ENCODE measurements at places on chromosomes 4 and X. TPM values are rescaled to one million over a fixed set of nuclear protein-coding genes. Genes with fewer than 3 reads are reported as not detected.
A peak's percentile ranks its signal among the peaks of the same experiment; 100 is the strongest.

- DNase-seq: no peak
Measured at GRCh38 chr4:56828784-56829535, 7.5 kb upstream of the SPINK2 start.

The ADGRG4 gene
- not detected for polyA plus RNA-seq

- DNase-seq: no peak
Measured at GRCh38 chr4:17010426-17011087, 112.1 kb upstream of the LDB2 start.

The AFF2 gene
- polyA plus RNA-seq: not detected

The CFI gene
- polyA plus RNA-seq: 1.2 TPM

- DNase-seq: no peak
Measured at GRCh38 chrX:149987613-149988012, 49.3 kb upstream of the EOLA2 start.

DNA sequence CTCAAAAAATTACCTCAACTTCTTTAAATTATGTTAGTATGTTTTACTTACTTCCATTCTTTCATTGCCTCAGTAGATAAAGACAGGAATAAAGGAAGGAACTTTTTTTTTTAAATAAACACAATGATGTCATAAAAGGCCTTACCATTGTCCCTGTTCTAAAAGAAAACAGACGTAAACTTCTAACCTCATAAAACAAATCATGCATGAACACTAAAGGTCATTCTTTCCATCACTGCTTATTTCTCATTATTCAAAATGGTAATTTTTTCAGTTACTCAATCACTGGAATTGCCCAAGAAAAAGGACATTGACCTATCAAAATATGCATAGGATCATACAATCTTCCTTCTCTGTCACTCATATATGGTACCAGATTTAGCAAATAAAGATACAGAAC, 32.2 kb upstream of the ARMCX2 start:
- no peak for DNase-seq

DNA sequence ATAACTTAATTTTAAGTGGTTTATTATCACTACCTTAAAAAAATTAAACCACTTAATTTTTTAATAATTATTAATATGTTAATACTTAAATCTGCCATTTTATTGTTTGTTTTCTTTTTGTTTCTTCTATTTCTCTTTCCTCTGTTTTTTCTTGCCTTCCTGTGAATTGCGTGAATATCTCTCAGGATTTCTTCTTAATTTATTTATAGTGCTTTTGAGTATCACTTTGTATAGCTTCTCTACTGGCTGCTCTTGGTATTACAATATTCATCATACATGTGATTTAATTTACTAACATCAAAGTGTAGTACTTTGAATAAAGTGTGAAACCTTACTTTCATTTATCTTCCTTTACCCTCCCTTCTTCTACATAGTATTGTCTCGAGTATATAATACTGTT, 349.5 kb upstream of the CPXCR1 start:
- no peak for DNase-seq

GRCh38 chrX:17520016-17520615, 145.1 kb downstream of the NHS start:
- no peak for DNase-seq

- no peak for DNase-seq
Measured at GRCh38 chr4:119690871-119691270, 62.3 kb upstream of the PDE5A start.

The LPAR4 gene
- polyA plus RNA-seq: not detected

DNA sequence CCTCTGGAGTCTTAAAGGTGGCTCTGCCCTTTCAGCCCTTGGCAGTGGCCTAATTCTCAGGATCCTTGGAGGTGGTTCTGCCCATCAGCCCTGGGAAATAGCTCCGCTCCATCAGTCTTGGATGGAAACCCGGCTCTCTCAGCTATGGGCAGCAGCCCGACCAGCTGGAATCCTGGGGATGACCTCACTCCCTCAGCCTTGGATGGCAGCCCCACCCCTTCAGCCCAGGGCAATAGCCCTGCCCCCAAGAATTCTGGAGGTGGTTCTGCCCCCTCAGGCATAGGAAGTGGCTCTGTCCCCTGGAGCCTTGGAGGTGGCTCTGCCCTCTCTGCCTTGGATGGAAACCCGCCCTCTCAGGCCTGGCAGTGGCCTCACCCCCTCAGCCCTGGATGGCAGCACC, 127.7 kb downstream of the RBMX2 start:
- no peak for DNase-seq

DNA sequence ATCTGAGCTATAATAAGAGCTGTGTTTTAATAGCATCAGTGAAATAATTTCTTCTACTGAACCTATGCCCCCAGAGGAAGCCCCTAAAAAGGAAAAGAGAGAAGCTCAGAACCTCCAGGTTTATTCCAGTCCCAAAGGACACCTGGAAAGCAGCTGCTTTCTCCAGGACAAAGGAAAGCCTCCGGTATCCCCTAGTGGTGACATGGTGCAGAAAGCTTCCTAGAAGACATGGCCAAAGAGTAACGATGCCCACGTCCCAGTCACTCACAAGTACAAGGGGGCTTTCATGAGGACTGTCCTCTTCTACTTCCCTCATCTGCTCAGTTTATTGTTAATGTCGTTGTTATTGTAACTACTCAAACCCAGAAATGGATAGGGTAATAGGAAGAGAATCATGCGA, 343.9 kb downstream of the UNC5C start:
- DNase-seq: no peak

DNA sequence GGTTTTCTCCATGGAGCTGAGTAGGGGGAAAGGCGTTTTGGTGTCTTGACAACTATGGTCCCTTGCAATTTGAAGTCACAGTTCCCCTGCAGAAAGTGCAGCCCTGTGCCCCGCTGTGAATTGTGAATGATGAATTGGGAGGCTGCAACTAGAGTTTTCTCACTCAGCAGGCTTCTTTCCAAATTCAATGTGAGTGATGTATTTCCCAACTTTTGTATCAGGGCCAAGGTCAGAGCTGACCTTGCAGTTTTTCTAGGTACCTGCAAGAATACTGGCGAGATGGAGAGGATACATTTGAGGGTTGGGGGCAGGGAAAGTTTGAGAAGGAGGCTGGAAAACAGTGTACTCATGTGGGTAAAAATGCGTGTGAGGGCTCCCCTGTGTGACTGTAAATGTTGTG, 11.7 kb downstream of the PHEX start:
- DNase-seq: no peak

DNA sequence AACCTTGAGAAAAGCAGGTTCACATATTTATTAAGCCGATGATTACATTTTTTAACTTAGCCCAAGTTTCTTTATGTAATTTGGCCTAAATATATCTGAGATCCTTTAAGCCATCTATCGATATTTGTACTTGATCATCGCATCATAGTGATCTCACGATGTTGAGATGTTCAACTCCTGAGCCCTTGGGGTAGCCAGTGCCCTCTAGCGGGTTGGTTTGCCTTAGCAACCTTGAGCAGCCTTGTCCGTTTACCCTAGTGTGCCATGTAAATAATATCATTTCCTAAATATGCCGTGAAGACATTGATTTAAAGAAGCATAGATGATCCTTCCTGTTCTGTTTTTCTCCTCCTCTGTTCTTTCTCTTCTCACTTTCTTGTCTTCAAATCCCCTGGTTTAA, 432.2 kb downstream of the RPA4 start:
- no peak for DNase-seq

The TNIP2 gene
- 51.7 TPM for polyA plus RNA-seq

DNA sequence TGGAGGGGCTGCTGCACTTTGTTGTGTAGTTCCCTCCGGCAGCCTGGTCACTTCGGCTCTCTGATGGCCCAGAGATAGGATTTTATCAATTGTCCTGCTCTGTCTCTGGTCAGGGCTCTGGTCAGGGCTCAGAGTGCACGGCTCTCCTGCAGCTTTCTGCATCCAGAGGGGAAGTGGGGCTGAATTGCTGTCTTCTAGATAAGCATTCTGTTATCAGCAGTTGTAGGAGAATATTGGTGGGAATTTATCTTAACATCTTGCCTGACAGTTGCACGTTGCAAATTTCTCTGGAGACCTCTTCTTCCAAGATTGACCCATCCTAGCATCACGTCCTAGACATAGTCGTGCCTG, 62.8 kb downstream of the FAM193A start:
- no peak for DNase-seq

The CCNB3 gene
- polyA plus RNA-seq: not detected

GRCh38 chrX:25531096-25531495, 515.3 kb upstream of the ARX start:
- DNase-seq: no peak

The HS3ST1 gene
- polyA plus RNA-seq: 3.7 TPM

DNA sequence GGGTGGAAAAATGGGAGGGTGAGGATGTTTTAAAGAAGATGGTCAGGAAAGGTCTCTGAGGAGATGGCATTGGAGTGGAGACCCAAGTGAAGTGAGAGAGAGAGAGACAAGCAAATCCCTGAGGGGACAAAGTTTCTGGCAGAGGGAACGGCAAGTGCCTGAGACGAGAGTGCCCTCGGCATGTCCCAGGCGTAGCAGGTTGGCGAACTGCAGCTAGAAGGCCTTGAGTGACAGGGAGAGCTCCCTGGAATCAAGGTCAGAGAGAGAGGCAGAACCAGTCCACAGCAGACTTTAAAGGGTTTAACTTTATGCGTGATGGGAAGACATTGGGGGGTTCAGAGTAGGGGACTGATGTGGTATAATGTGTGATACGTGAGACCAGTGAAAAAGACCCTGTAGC, 150.2 kb upstream of the HAND2 start:
- no peak for DNase-seq

The MYOZ2 gene
- 0.69 TPM for polyA plus RNA-seq

- no peak for DNase-seq
Measured at GRCh38 chr4:138927072-138927471, 88.5 kb upstream of the NOCT start.

The IL3RA gene
- 13.4 TPM for polyA plus RNA-seq

GRCh38 chrX:9362363-9362928, 102.4 kb upstream of the TBL1X start:
- DNase-seq: no peak

GRCh38 chr4:46844325-46844917, 64.6 kb downstream of the COX7B2 start:
- DNase-seq: no peak

- no peak for DNase-seq
Measured at GRCh38 chr4:11165052-11165451, 263.6 kb downstream of the HS3ST1 start.

The UGT2B11 gene
- polyA plus RNA-seq: not detected

The RS1 gene
- not detected for polyA plus RNA-seq

DNA sequence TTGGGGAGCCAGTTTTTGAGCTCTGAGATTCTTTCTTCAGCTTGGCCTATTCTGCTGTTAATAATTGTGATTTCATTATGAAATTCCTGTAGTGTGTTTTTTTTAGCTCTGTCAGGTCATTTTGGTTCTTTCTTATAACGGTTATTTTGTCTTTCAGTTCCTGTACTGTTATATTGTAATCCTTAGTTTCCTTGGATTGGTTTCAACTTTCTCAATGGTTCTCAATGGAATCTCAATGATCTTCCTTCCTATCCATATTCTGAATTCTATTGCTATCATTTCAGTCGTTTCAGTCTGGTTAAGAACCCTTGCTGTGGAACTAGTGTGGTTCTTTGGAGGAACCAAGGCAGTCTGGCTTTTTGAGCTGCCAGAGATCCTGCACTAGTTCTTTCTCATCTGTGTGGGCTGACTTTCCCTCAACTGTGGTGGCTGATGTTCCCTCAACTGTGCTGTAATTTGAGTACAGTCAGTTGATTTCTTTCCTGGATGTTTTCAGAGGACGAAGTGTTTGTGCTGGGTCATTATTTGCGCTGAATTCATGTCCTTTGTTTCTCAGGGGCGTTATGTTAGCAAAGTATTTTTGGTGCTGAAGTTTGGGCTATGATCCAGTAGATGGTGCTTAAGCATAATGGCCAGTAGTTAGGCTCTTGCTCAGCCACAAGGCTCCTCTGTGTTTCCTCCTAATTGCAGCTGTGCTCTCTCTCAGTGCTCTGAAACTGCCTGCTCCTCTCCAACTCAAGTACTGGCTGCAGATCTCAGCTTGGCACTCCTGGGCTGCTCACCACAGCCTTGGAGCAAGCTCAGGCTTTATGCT, 27.5 kb downstream of the ENPEP start:
- DNase-seq: no peak

- no peak for DNase-seq
Measured at GRCh38 chr4:185998791-185999190, 70.2 kb upstream of the TLR3 start.

The NCAPG gene
- polyA plus RNA-seq: under 0.01 TPM

GRCh38 chrX:153884136-153884535, 1.8 kb downstream of the L1CAM start:
- DNase-seq: no peak

The UGT2B10 gene
- polyA plus RNA-seq: 0.60 TPM

DNA sequence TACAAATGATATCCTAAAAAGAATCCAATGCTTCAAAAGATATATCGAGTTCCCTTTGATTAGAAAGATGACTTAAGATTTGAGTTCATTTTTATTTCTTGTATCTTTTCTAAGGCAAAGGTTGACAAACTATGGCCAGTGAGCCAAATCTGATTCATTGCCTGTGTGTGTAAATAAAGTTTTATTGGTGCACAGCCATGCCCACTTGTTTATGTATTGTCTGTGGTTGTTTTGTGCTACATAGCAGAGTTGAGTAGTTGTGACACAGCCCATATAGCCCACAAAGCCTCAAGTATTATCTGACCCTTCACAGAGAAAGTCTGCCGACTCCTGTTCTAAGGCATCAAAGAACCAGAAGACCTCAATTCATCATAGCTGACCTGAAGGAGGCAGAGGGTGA, 32.2 kb upstream of the EIF1AX start:
- no peak for DNase-seq

The SFRP2 gene
- polyA plus RNA-seq: 30.6 TPM

The IL1RAPL1 gene
- not detected for polyA plus RNA-seq

GRCh38 chr4:15238720-15239119, 189.1 kb upstream of the C1QTNF7 start:
- DNase-seq: no peak

- no peak for DNase-seq
Measured at GRCh38 chr4:76246025-76246424, 5.5 kb upstream of the FAM47E start.

DNA sequence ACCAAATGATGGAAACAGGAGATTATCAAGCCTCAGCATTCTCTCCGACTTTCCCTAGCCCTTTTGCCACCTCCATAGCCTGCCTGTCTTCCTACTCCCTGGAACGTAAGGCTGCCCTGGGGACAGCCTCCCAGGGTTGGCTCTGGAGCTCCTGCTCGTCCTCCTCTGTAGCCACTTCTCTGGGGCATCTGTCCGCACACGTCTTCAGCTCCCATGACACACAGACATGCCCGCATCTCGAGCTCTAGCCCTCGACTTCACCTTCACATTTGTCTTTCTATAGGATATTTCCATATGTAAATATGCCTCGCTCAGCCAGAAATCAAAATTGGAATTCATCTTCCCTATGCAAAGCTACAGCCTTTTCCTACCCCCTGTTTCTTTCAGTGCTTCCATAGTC, 67.7 kb downstream of the TSC22D3 start:
- peak; percentile 34 for DNase-seq

The SHROOM3 gene
- polyA plus RNA-seq: 63.6 TPM

The ADH1A gene
- polyA plus RNA-seq: not detected

DNA sequence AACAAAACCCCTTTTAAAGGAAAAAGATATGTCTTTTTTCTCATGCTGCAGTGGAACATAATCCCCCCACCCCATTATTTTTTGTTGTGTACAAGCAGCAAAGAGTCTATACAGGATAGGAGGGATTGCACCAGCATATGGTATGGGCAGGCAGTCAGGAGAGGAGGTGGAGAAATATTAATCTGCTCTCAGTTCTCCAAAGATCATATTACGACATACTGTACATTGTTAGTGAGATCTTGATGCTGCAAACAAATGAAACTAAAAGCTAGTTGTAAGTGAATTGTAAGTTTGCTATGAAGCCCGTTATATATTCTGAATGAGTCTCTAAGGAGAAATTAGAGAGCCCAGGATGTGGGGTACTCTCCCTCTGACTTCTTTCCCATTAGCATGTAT, 75.3 kb downstream of the RAPGEF2 start:
- DNase-seq: no peak

GRCh38 chr4:20251031-20251795, 492 bp upstream of the SLIT2 start:
- DNase-seq: no peak

The XAGE1A gene
- not detected for polyA plus RNA-seq
